ENCODE measurements at places on chromosomes 16 and 17.

GRCh38 chr17:59327121-59327980, 4.1 kb upstream of the YPEL2 start:
- DNase-seq = no peak

- DNase-seq = no peak
Observed at GRCh38 chr17:5628262-5628661, 44.0 kb upstream of the NLRP1 start.

DNA sequence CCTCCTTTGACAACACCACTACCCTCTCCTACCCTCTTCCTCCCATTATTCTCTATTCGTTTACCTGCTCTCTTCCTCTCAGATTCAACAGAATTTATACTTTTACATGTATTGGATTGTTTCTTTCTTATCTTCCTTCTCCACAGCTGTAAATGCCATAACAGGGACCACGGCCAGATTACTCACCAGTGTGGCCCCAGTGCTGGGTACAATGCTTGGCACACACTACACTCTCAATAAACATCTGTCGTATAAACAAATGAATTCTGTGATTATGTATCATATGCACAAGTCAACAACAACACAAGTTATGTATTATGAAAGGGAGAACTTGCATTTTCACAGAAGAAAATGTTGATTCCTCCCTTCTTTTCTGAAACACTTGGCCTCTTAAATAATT, 20.0 kb downstream of the AARSD1 start:
- DNase-seq = no peak

DNA sequence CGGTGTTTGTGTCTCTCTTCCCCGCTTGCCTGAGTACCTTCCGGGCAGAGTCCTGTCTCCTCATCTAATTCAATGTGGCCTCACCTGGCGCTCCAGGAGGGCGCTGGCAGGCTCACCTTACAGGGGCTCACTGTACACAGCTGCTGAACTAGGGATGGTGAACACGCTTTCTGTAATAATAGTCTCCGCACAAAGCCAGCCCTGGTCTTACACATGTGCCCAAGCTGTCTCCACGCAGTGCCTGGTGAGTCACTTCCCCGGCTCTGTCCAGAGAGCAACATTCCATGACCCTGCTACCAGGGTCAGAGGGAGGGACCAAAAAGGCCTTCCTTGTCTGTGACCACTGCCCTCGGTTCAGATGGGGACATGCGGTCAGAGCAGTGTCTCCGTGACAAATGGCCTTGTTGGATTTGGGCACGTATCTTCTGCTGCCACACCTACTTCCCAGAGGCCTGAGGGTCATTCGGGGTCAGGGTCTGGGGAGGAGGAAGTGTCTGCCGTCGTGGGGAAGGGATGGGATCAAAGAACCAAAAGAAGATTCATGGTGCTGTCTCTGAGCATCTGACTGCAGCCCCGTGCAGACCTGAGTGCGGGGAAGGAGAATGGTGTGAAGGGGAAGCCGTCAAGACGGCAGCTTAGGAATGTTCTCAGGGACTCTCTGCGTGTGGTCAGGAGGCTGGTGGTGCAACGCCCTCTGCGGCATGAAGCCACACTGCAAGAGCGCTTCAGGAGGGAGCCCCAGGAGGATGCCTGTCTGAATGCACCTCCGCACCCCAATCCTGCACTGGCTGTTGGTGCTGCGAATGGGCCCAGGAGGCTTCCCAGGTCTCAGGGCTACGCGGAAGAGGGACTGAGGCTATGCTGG, 68.8 kb downstream of the IL21R start:
- DNase-seq = no peak

GRCh38 chr17:68908045-68908444, 47.1 kb downstream of the ABCA8 start:
- no peak for DNase-seq

DNA sequence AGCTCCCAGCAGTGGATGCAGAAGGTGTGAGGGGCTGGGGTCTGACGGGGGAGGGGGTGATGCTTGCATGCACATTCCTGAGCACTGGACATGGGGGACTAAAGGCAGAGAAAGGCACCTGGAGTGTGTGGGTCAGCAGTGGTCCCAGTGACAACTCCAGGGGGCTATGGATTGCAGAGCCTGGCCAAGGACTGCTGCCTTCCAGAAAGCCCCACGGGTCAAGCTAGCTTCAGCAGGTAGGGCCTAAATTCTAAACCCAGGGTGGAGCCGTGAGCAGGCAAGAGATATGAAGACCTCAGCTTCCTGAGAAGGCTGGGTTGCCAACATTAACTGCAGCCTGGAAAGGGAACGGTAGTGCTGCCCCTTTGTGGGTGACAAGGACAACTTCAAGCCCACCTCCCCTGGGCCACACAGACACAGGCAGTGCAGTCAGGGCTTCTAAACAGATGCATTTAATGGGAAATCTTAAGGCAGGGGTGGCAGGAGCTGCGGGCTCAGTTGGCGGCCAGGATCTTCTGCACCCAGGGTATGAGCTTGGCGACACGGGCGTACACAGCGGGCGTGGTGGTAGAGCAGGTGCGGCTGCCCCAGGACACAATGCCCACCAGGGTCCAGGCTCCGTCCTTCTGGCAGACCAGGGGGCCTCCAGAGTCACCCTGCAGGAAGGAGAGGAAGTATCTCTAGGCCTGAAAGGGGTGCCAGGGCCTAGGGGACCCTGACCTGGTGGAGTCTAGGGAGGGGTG, 3.1 kb downstream of the CTRB2 start:
- no peak for DNase-seq

DNA sequence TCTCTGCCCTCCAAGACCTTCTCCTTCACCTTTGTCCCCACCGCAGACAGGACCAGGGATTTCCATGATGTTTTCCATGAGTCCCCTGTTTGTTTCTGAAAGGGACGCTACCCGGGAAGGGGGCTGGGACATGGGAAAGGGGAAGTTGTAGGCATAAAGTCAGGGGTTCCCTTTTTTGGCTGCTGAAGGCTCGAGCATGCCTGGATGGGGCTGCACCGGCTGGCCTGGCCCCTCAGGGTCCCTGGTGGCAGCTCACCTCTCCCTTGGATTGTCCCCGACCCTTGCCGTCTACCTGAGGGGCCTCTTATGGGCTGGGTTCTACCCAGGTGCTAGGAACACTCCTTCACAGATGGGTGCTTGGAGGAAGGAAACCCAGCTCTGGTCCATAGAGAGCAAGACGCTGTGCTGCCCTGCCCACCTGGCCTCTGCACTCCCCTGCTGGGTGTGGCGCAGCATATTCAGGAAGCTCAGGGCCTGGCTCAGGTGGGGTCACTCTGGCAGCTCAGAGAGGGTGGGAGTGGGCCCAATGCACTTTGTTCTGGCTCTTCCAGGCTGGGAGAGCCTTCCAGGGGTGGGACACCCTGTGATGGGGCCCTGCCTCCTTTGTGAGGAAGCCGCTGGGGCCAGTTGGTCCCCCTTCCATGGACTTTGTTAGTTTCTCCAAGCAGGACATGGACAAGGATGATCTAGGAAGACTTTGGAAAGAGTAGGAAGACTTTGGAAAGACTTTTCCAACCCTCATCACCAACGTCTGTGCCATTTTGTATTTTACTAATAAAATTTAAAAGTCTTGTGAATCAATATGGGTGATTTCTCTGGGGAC, 12.2 kb downstream of the CX3CL1 start:
- no peak for DNase-seq

GRCh38 chr16:50834701-50835100, 92.8 kb downstream of the CYLD start:
- DNase-seq = no peak

- DNase-seq = no peak
Observed at GRCh38 chr17:9151091-9151490, 129.8 kb downstream of the NTN1 start.

GRCh38 chr17:78812855-78813254, 27.8 kb downstream of the USP36 start:
- DNase-seq = no peak

DNA sequence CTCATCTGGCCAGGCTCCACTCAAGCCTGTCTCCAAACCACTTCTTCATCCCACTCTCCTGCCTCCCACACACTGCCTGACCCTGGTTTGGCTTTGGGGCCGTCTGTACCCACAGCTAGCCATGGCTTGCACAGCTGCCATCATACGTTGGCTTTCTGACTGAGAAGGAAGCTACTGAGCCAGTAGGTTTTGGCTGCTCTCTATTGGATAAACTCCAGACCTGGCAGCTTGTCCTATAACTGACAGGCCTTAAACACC, 3.9 kb downstream of the MIF4GD start:
- DNase-seq = no peak

GRCh38 chr17:38564869-38565268, 40.9 kb downstream of the SRCIN1 start:
- DNase-seq = no peak

- no peak for DNase-seq
Observed at GRCh38 chr17:82872591-82873520, 33.0 kb upstream of the ZNF750 start.

DNA sequence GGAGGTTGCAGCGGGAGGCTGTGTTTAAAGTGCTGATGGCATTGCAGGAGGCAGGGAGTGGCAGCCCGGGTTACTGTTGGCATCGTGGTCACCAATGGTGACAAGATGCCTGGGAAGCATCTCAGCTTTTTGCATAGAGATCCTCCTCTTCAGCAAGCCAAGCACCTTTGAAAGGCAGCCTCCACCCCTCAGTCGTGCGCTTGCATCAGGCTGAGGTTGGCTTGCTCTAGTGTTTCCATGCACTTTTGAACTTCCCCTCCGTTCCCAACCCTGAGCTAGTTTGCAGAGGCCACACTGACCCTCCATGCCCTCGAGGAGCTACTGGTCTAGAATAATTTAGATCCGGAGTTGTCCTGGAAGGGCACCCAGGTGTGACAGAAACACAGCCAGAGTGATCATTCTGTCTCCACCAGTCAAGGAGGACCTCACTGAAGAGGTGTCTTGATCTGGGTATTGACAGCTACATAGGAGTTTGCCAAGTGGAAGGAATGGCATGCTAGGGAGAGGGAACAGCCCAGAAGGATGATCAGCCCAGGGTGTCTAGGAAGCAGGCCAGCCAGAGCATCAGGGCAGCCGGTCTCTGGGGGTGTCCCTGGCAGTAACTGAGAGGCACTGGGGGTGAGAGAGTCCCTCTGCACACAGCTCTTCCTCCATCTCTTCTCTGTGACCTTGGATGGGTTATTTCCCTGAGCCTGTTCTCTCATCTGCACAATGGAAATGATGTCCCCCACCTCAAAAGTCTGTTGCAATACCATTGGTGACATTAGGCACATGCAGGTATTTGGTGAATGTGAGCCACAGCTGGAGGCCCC, 7.7 kb downstream of the BEAN1 start:
- no peak for DNase-seq

GRCh38 chr17:12320286-12320685, 299.6 kb downstream of the MAP2K4 start:
- no peak for DNase-seq

DNA sequence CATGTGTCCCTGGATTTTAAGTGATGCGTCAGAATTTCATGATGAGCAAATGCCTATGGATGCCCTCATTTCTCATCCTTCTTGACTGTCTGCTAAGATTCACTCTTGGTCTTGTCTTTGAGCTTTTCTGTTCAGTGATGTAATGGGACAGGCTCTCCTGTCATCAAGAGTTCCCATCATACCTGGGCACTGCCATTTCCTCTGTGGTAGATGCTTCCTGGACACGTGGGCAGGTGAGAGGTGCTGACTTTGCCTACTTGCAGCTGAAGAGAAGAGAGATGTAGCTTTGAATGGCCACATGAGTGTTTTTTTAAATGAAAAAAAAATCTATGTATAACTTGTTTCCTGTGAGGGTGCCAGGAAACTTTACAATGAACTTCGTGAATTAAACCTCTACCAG, 557.7 kb downstream of the MAF start:
- DNase-seq = no peak

GRCh38 chr16:11602321-11602720, 15.6 kb upstream of the LITAF start:
- no peak for DNase-seq

GRCh38 chr17:1943436-1943831, 81.7 kb downstream of the RTN4RL1 start:
- DNase-seq = no peak

DNA sequence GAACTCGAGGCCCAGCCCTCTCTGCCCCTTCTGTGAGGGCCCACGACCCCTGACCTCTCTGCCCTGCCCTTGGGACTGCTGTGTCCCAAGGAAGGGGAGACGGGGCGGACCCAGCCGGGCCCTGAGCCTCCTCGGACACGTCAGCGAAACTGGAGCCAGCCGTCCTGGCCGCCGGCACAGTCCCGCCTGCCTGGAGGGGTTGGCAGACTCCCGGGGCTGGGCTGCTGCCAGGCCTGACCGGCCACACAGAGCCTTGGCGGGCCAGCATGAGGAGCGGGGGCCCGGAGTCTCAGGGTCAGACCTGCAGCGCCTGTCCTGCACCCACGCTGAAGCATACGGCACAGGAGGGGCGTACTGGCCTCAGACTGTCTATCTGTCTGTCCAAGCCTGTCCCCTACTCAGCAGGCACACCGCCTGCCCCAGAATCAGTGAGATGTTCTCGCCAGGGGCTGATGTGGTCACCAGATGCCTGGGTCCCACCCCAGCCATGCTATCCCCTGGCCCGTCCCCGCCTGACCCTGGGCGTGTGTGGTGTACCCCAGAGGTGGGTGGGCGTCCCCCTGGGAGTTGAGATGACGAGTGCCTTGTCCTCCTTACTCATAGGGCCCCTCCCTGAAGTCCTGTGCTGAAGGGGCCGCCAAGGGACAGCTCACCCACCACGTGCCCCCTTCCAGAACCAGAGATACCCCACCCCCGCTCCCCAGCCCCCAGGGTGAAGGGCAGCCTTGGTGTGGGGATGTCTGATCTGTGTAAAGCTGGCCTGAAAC, 4.7 kb downstream of the VASN start:
- DNase-seq = peak; percentile 58

GRCh38 chr17:17835415-17836249, 1.2 kb downstream of the SREBF1 start:
- DNase-seq = no peak

- no peak for DNase-seq
Observed at GRCh38 chr16:19517424-19518089, 4.3 kb downstream of the GDE1 start.

DNA sequence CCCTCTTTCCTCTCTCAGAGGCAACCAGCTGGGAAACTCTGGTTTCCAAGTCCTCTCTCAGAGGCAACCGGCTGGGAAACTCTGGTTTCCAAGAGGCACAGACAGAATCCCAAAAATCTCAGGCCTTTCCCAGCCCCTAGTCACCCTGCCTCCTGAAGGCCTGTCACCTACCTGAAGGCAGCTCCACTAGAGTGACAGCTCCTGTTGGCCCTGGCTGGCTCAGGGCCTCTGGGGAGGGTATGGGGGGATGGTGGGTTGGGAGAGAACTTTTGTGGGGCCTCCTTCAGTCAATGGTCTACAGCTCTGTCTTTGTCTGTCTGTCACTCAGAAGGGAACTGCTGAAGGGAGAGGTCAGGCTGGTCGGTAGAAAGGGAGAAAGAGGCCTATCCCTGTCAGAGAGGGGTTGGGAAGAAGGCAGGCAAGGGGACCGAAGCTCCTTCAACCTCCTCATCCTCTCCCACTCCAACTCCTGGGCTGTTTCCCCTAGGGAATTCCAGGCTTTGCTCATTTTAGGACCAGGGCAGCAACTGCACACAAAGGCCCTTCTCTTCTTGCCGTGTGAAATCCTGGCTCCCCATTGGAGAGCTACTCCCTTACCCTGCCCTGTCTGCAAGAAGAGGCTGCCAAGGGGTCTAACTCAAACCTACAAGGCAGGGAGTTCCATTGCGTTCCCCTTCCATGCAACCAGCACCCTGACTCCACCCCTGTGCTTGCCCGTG, 23.6 kb downstream of the COPZ2 start:
- DNase-seq = no peak

Data from occipital lobe (tissue), 3 donors.